ENCODE measurements at places on chromosomes 5 and 9.
A peak's percentile ranks its signal among the peaks of the same experiment; 100 is the strongest.

GRCh38 chr5:10994091-10994986 lies 233.3 kb upstream of the DAP start:
- no peak for DNase-seq

DNA sequence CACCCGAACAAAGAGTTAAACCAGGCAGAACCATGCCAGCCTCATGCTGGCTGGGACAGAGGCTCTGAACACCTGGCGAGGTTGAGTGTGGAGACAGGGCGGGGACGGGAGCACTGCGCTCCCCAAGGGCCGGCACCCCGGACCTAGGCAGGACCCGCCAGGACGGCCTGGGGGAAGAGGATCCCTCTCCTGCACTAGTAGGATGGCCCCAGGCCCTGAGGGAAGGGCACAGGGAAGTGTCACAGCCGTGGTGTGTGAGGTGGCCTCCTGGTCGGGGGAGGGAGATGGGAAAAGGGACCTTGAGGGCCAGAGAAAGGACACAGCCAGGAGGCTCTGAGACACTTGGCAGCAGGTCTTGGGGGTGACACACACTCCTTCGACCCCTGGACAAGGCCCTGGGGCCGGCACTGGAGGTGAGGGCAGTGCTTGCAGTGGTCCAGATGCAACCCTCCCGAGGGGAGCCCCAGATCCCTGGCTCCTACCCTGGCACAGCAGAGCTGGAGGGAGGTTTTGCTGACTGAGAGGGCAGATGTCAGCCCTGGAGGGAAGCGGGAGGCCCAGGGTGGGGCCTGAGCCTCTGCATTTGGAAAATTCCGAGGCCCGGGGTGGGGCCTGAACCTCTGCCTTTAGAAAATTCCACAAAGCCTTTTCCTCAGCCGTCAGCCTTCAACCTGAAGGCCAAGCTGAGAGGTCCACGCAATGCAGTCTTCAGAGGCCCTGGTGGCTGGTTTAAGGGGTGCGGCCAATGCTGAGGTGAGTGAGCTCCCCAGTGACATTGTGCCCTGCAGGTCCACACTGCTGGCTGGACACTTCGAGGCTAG lies 24.8 kb upstream of the TERT start:
- no peak for DNase-seq

GRCh38 chr9:102796244-102796643 lies 198.9 kb upstream of the CYLC2 start:
- DNase-seq: no peak

GRCh38 chr9:117034866-117035265 lies 347.8 kb downstream of the TRIM32 start:
- DNase-seq: peak; percentile 18

DNA sequence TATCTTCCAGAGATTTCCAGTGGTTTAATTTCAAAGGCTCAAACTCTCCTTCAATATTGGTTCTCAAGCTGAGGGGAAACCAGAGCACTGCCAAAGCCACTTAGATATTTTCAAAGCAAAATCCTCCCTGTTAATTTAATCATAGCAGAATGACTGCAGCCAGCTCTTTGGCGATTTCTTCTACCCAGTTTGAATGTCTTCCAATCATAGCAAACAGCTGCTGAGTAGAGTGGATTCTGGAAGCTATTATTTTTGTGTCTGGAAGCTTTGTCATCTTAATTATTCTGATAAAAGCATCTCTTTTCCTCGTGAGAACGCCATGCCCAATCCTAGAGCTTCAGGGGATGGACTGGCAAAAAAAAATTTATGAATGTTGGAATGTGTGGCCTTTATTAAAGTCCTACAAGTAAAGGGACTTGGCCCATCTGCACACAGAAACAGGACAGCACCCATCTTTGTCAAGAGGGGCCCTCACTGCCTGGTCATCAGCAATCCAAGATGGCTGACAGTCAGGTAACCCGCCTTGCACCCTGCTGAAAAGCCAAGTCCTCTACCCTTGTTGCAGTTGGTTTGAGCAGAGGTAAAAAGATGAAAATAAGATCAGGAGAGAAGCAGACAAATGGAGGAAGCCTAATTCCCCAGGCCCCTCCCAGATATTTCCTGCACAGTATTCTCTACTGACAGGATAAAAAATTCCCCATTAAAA lies 125.1 kb downstream of the SUSD1 start:
- DNase-seq: no peak

DNA sequence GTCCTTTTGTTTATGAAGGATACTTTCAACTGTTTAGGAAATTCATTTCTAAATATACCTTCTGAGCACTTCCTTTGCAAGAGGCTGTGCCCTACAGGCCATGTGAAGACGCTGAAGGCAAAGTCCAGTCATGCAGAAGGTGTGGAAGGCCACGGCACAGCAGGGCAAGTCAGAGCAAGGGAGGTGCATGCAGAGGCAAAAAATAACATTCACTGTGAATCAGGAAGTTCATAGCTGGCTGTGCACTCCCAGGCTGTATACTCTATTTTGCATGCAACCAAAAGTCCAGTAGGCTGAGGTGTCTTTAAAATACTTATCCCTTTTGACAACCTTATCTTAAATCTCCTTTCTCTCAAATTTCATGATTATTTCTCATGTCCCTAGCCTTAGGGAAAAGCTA lies 50.3 kb downstream of the GNAQ start:
- DNase-seq: peak; percentile 33

- DNase-seq: peak; percentile 21
Measured at GRCh38 chr5:56612759-56613158, 202.6 kb upstream of the MAP3K1 start.

- no peak for DNase-seq
Measured at GRCh38 chr5:134003064-134003816, 1.5 kb downstream of the VDAC1 start.

GRCh38 chr5:37791321-37791720 lies 48.5 kb downstream of the GDNF start:
- DNase-seq: no peak

DNA sequence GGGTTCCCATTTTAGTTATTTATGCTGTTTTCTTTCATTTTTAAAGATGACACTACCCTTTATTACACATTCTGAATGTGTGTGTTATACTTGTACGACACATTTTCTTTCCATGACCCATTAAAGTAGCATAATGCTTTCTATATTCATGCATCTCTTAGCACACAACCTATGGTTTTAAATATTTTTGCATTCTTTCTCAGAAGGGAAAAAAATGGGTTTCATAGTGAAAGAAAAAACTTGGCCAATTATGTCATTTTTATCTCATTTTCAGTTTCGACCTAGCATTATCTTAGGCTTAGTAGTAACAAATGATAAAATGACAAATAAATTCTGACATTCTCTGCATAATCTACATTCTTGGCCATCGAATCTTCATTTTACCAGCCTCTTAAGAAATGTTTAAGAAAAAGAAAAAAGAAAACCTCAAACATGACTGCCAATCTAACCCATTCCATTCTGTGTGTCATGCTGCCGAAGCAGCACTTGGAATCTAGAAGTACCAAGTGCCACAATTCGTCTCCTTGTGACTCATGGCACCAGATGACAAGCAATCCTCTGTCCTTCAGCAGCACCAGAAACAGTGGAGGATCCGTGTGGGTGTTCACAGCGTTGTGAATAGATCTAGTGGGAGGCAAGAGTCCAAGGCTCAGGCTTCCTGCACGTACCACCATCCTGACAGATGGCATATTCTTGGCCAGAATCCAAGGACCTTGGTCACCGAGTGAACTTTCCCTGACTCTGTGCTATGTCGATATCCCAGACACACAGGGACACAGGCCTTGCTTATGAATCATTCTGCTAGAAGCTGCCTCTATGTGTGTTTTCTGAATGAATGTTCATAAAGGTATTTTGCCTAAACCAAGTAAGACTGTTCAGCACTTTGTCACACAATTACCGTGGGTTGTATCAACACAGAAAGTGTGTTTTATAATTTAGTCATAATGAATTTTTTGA lies 502.7 kb downstream of the NR2F1-AS1 start:
- DNase-seq: peak; percentile 60
